ENCODE measurements at places on chromosomes 7 and 10. TPM values are rescaled to one million over a fixed set of nuclear protein-coding genes. Genes with fewer than 3 reads are reported as not detected.
A peak's percentile ranks its signal among the peaks of the same experiment; 100 is the strongest.

DNA sequence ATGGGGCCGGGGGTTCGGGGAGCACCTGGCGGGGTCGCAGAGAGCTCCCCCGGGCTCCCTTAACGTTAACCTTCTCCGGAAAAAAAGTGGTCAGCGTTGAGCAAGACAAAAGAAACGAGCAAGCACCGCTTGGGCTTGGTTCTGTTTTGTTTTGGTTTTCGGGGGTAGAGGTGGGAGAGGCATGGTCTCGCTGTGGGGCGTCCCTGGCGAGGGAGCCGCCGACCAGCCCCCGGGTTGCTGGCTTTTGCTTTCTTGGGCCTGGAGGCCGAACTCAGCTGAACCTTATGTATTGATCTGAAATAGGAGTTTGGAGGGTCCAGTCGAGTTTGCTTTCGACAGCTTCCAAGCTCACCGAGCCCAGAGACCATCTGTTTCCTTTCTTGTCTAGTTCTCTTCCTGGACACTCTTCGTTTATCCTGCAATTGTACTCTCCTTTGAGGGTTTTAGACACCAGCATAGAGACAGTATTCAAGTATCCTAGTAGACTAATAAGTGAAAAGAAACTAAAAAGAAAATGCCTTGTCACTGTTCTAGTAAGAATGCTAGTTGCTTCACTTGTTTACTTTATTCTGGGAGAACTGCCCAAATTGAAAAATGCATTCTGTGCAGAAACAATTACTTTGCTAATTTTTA lies 980 bp downstream of the FHIP2A start:
- H3K27me3 ChIP-seq: peaks cover 5% of the 10 kb centered on the region
- peaks cover 30% of the 10 kb centered on the region for H3K36me3 ChIP-seq
- DNase-seq: peak; percentile 43

The STEAP1B gene
- total RNA-seq: 0.30 TPM

DNA sequence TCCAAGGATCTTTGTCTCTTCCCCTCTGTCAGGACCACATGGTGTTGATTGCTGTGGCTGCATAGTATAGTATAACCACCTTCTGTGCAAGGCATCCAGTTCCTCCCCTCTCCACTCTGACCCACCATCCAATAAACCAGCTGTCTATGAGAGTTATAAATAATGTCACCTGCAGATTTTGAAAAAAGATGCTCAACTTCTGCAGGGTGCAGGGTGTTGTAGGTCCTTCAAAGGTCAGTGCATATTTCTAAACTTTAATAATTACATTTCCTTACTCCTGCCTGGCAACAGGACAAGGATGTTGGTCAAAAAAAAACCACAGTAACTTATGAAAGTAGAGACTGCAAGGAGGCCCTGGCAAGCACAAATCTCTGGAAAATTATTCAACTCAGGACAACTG lies 166.2 kb downstream of the PKD1L1 start:
- no peaks in the 10 kb centered on the region for H3K4me1 ChIP-seq
- no peak for DNase-seq
- H3K4me3 ChIP-seq: no peak overlapping the region
- H3K36me3 ChIP-seq: no peaks in the 10 kb centered on the region
- H3K27me3 ChIP-seq: peaks cover 5% of the 10 kb centered on the region

GRCh38 chr7:148142660-148143248 lies 447.8 kb upstream of the C7orf33 start:
- no peaks in the 10 kb centered on the region for H3K27me3 ChIP-seq
- no peaks in the 10 kb centered on the region for H3K4me1 ChIP-seq
- no peak overlapping the region for H3K4me3 ChIP-seq

The RFC2 gene
- total RNA-seq: 55.9 TPM

- H3K4me1 ChIP-seq: peaks cover 56% of the 10 kb centered on the region
- peaks cover 55% of the 10 kb centered on the region for H3K36me3 ChIP-seq
- DNase-seq: no peak
Measured at GRCh38 chr7:22990588-22990949, 23.4 kb downstream of the HYCC1 start.

The RADIL gene
- not detected for total RNA-seq

DNA sequence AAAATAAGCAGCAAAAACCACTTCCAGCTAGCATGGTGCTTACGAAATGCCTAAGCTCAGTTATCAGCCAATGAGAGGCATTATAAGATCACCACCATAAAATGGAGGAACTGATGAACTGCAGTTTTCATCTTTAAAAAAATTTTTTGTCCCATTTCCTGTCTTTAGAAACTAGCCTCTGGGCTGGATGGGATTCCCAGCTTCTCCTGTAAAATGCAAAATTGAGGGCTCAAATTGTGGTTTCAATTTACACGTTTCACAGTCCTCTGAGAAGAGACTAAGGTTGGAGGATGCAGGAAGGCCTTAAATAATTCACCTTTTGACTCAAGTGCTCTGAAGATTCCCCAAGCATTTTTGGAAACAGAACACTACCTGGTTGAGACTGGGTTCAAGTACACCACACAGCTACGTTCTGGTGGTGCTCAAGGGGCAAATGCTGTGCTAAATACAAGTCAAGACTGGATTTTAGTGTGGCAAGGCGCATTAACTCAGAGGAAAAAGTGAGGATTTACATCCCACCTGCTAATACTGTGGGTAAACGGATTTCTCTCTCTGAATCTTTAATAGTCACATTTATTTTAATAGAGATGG lies 951 bp downstream of the ZNF25 start:
- H3K36me3 ChIP-seq: peaks cover 25% of the 10 kb centered on the region
- H3K27me3 ChIP-seq: no peaks in the 10 kb centered on the region
- H3K4me3 ChIP-seq: peak overlapping the region; percentile 91
- H3K27ac ChIP-seq: peak overlapping the region; percentile 91
- no peak for DNase-seq
